Activated naive CD8-positive, alpha-beta T cell treated with anti-CD3 and anti-CD28 coated beads for 36 hours (primary cell): ENCODE measurements at places on chromosomes 1 and 21. TPM values are rescaled to one million over a fixed set of nuclear protein-coding genes. Genes with fewer than 3 reads are reported as not detected.

Gene UMODL1
- total RNA-seq, result not detected

Gene PROK1
- total RNA-seq, result not detected

Gene RGS1
- 9.4 TPM for total RNA-seq

Gene TNFRSF25
- total RNA-seq, result 64.7 TPM

Gene PTAFR
- total RNA-seq, result 0.29 TPM

Gene CA6
- total RNA-seq, result 12.3 TPM

Gene HTR6
- not detected for total RNA-seq

Gene PUSL1
- total RNA-seq, result 30.0 TPM

Gene FMN2
- not detected for total RNA-seq

Gene RNU1-2
- total RNA-seq, result 874 TPM

- no peak for DNase-seq
- H3K4me1 ChIP-seq, result no peaks in the 10 kb centered on the region
- peaks cover 9% of the 10 kb centered on the region for H3K27me3 ChIP-seq
- no peaks in the 10 kb centered on the region for H3K36me3 ChIP-seq
- H3K4me3 ChIP-seq, result no peak overlapping the region
Measured at GRCh38 chr1:179661018-179661417, 69.4 kb downstream of the TDRD5 start.

DNA sequence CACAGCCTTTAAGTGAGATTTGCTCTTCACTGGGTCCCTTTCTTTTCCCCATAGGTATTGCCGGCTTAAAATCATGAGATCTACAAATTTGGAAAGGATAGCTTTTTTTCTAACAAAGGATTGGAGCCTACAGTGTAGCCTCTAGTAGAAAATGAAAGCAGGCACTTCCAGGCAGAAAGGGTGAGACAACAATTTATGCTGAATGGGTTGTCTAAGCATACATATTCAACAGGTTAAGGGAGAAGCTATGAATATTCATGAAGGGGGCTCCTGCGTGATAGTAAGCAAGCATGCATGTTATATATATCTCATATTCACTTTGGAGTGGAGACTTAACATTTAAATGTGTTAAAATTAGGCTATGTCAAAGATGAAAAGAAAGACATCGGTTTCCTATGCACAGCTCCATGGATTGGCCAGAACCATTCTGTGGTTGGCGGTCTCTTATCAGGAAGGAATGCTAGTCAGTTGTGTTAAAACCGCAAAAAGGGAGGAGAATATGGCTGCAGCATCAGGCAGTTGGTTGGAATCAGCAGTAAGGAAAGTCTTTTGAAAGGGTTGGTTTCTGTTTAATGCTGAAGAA lies 66.0 kb downstream of the VCAM1 start:
- peaks cover 6% of the 10 kb centered on the region for H3K27me3 ChIP-seq
- H3K27ac ChIP-seq, result no peak overlapping the region
- no peaks in the 10 kb centered on the region for H3K4me1 ChIP-seq
- no peaks in the 10 kb centered on the region for H3K36me3 ChIP-seq
- no peak for DNase-seq

GRCh38 chr21:25494804-25495203 lies 112.5 kb downstream of the MRPL39 start:
- H3K4me3 ChIP-seq, result no peak overlapping the region
- no peak overlapping the region for H3K27ac ChIP-seq
- peaks cover 27% of the 10 kb centered on the region for H3K4me1 ChIP-seq

GRCh38 chr1:206708058-206708457 lies 23.4 kb downstream of the MAPKAPK2 start:
- no peak for DNase-seq
- peaks cover 6% of the 10 kb centered on the region for H3K36me3 ChIP-seq
- H3K4me3 ChIP-seq, result peak overlapping the region; percentile 19
- H3K4me1 ChIP-seq, result peaks cover 83% of the 10 kb centered on the region

- no peaks in the 10 kb centered on the region for H3K27me3 ChIP-seq
- no peak overlapping the region for H3K4me3 ChIP-seq
- no peak for DNase-seq
- peaks cover 8% of the 10 kb centered on the region for H3K36me3 ChIP-seq
- H3K27ac ChIP-seq, result no peak overlapping the region
Measured at GRCh38 chr1:88847643-88848042, 43.7 kb downstream of the GTF2B start.

- peak; percentile 31 for DNase-seq
- H3K4me1 ChIP-seq, result peaks cover 6% of the 10 kb centered on the region
- peak overlapping the region; percentile 75 for H3K4me3 ChIP-seq
- peaks cover 12% of the 10 kb centered on the region for H3K27me3 ChIP-seq
- H3K27ac ChIP-seq, result no peak overlapping the region
Measured at GRCh38 chr21:46098303-46099141, 610 bp downstream of the COL6A2 start.

DNA sequence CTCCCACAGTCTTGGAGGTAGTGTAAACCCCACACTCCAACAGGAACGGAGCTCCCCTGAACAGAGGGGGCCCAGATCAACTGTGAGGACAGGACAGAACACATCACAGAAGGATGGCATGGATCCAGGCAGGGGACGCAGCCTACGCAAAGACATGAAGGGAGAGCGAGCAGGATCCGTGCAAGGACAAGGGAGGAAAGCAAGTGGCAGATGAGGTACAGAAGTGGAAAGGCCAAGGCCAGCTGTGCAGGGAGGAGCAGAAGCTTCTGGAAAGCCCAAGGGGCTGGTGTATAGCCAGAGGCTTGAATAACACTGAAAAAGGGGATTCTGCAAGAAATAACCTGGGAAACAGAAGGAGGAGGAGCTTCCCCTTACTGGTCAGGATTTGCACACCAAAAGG lies 81.2 kb downstream of the SIPA1L2 start:
- H3K36me3 ChIP-seq, result no peaks in the 10 kb centered on the region
- no peaks in the 10 kb centered on the region for H3K4me1 ChIP-seq
- H3K27ac ChIP-seq, result no peak overlapping the region
- no peak for DNase-seq

DNA sequence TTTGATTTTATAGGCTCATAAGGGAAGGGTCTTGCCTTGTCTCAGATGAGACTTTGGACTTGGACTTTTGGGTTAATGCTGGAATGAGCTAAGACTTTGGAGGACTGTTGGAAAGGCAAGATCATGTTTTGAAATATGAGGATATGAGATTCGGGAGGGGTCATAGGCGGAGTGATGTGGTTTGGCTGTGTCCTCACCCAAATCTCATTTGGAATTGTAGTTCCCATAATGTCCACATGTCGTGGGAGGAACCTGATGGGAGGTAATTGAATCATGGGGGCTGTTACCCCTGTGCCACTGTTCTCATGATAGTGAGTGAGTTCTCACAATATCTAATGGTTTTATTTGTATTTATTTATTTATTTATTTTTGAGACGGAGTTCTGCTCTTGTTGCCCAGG lies 6.9 kb upstream of the CSDE1 start:
- no peak overlapping the region for H3K27ac ChIP-seq
- peaks cover 2% of the 10 kb centered on the region for H3K4me1 ChIP-seq
- peaks cover 2% of the 10 kb centered on the region for H3K36me3 ChIP-seq
- H3K27me3 ChIP-seq, result no peaks in the 10 kb centered on the region

- no peak overlapping the region for H3K4me3 ChIP-seq
- peaks cover 4% of the 10 kb centered on the region for H3K4me1 ChIP-seq
- no peaks in the 10 kb centered on the region for H3K27me3 ChIP-seq
- no peak for DNase-seq
- H3K36me3 ChIP-seq, result peaks cover 7% of the 10 kb centered on the region
Measured at GRCh38 chr21:44948426-44949120, 8.7 kb downstream of the SLX9 start.

DNA sequence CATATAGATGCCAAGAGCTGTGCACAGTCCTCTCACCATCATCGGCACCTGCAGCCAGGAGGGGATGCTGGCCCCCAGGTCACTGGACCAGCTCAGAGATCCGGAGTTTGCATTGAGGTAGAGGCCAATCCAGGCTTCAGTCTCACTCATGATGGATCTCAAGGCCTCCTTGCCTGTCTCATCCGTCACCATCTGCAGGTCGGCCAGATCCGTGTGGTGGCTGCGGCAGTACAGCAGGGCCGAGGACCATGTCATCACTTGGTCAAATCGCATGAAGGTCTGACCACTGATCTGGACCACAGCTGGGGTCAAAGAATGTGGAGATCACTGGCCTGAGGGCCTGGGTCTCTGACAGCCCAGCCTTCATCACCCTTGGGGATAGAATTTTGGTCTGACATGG lies 6.6 kb downstream of the CLEC20A start:
- no peaks in the 10 kb centered on the region for H3K4me1 ChIP-seq
- H3K4me3 ChIP-seq, result no peak overlapping the region
- peaks cover 19% of the 10 kb centered on the region for H3K27me3 ChIP-seq

GRCh38 chr1:243549791-243550190 lies 293.9 kb downstream of the SDCCAG8 start:
- H3K4me1 ChIP-seq, result peaks cover 4% of the 10 kb centered on the region
- peaks cover 20% of the 10 kb centered on the region for H3K36me3 ChIP-seq
- H3K27me3 ChIP-seq, result no peaks in the 10 kb centered on the region
- H3K4me3 ChIP-seq, result no peak overlapping the region

GRCh38 chr1:64473367-64473766 lies 3.4 kb downstream of the CACHD1 start:
- peaks cover 31% of the 10 kb centered on the region for H3K4me1 ChIP-seq
- H3K27me3 ChIP-seq, result peaks cover 30% of the 10 kb centered on the region
- no peaks in the 10 kb centered on the region for H3K36me3 ChIP-seq
- no peak for DNase-seq
- H3K27ac ChIP-seq, result no peak overlapping the region
- H3K4me3 ChIP-seq, result no peak overlapping the region

DNA sequence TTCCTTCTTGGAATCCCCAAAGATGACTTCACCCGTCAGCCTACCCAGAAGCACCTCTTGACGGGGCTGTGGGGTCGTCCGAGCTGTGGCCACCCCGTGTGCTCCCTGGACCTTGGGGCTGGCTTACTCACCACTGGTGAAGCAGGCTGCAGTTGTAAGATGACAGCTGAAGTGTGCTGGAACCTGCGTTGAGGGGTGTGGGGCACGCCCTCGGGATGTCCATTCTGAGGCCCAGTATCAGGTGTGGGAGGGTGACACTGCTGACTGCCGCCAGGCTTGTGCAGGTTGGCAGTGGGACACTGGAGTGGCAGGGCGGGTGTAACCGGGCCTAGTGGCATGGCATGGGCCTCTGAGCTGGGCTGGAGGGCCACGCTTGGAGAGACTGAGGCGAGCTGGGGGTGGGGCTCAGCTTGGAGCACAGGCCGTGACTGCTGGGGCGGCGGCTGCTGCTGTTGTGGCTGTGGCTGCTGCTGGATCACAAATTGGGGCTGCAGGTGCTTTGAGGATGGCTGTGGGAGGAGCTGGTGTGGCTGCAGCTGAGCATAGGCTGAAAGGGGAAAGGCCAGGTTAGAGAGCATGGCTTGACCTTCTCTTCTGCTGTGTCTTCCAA lies 33.9 kb upstream of the A3GALT2 start:
- DNase-seq, result no peak
- H3K36me3 ChIP-seq, result peaks cover 5% of the 10 kb centered on the region
- H3K27ac ChIP-seq, result no peak overlapping the region

DNA sequence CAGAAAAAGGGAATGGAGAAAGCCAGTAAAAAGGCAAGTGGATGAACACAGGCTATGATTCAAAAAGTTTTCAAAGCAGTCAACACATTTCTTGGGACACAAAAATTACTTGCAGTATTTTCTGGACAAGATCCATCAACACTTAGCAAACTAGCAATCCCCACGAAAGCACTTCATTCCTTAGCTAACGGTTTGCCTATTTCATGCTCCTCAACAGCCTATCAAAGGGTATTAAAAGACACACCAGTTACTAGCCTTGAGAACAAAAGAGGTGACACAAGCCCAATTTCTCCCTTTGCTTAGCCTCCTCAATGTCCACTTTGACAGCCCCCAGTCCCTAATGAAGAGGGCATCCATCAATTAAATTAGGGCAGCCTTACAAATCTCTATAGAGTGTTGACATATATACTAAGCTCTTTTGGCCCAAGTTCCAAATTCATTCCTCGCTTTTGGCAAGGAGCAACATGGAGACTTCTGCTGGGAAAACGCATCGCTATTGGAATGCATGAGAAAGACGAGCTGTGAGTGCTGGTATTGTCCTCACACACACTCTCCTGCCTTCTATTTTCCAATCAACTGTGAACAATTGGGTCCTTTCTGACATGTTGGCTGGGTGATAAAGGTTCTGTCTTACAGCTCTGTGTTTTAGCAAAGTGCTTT lies 180.0 kb downstream of the TNR start:
- no peak overlapping the region for H3K27ac ChIP-seq
- H3K4me1 ChIP-seq, result no peaks in the 10 kb centered on the region
- no peak overlapping the region for H3K4me3 ChIP-seq
- no peak for DNase-seq
- peaks cover 15% of the 10 kb centered on the region for H3K27me3 ChIP-seq

DNA sequence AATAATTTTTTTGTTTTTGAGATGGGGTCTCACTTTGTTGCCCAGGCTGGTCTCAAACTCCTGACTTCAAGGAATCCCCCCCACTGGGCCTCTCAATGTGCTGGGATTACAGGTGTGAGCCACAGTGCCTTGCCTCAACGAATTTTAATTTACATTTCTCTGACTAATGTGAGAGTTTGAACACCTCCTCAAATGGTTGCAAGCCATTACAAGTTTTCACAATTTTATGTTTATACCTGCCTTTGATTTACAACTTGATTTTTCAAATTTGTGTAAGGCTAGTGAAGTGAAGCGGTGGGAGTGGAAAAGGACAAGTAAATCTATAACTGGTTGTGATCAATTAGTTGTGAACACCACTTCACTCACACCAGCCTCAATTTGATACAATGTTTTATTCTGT lies 8.9 kb upstream of the RHBDL2 start:
- peaks cover 8% of the 10 kb centered on the region for H3K4me1 ChIP-seq
- no peaks in the 10 kb centered on the region for H3K36me3 ChIP-seq
- H3K27me3 ChIP-seq, result no peaks in the 10 kb centered on the region
- no peak for DNase-seq

DNA sequence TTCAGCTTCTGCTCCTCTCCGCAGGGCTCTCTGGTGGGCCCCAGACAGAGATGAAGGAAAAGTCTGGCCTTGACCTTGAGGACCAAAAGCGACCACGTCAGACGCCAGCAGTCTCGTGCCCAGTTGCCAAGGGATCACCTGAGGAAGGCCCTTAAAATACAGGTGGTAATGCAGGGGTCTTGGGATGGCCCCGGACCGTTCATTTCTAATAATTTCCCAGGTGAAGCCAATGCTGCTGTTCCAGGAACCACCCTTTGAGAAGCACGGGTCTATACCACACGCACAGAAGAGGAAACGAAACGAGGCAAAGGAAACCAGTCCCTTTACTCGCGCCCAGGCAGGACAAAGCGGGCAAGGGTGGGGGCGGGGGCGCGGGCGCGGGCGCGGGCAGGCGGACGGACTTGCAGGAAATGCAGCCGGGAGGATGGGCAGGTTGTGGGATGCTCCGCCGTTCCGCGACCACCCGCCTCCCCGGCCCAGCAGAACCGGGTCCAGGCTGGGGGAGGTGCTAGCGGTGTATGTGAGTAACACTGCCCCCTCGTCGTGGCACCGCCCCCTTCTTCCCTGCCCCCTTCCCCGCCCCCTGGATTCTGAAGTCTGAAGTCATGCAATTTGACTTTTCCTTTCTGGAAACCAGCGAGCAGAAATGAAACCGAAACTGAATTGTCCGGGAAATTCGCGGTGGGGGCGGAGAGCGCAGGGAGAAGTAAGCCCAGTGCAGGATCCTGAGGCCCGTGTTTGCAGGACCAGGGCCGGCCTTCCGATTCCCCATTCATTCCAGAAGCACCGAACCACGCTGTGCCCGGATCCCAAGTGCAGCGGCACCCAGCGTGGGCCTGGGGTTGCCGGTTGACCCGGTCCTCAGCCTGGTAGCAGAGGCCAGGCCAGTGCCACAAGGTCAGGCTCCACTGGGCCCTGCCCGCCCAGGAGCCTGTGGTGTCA lies 5.8 kb upstream of the MX1 start:
- DNase-seq, result peak; percentile 55
- H3K27me3 ChIP-seq, result no peaks in the 10 kb centered on the region
- H3K4me3 ChIP-seq, result peak overlapping the region; percentile 78
- H3K4me1 ChIP-seq, result peaks cover 18% of the 10 kb centered on the region
- H3K27ac ChIP-seq, result peak overlapping the region; percentile 85
- H3K36me3 ChIP-seq, result no peaks in the 10 kb centered on the region
